ENCODE measurements at places on chromosomes 6 and 20.

- DNase-seq, result no peak
Observed at GRCh38 chr6:97176468-97176867, 106.5 kb downstream of the MMS22L start.

DNA sequence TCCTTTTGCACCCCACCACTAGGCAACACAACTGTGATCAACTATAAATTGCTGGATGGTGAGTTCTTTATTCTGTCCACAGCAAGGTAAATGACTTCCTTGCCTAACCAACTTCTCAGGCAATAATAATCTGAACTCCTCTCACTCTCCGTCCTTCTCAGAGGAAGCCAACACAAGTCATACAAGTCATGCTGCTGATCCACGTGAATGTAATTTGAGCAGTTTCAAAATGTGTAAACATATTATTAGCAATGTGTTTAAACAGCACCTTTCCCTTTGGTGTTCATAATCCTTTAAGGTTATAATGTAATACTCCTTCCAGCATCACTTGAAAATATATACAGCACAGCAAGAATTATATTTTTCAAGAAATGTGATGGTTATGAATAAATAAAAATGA is 127.9 kb downstream of the QRSL1 start:
- no peak for DNase-seq

- DNase-seq, result no peak
Observed at GRCh38 chr6:113971741-113972140, 793 bp upstream of the HDAC2 start.

DNA sequence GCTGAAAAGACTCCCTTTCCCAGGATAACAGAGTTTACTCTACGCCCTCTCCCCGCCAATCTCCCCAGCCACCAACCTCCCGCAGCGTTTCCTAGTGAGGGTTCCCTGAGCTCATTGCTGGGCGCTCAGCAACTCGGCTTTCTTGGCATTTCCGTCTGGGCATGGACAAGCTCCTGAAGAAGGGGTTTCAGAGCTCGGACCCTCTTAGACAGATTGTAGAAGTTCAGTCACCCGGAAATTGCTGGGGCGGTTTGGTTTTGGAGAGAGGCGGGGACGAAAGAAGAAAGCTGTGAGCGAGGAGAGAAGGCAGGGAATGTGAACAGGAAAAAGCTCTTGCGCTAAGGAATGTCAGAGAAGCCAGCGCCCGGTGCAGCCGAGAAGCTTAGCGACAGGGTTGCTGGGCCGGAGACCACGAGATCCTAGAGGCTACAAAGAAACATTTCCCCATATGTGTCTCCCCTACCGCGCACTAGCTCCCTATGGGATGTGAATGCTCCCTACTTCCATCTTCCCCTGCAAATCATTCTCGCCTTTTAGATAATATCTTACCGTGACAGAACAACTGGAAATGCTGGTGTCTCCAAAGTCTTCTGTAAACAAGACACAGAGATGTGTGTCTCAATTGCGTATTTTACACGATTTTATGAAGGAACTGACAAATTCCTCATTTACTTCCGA is 15.8 kb downstream of the POM121L2 start:
- DNase-seq, result no peak

GRCh38 chr20:14569641-14570040 is 232.2 kb upstream of the FLRT3 start:
- no peak for DNase-seq

- DNase-seq, result no peak
Observed at GRCh38 chr6:132270726-132271402, 130.4 kb downstream of the MOXD1 start.

GRCh38 chr20:39112178-39112743 is 150.1 kb downstream of the DHX35 start:
- DNase-seq, result peak; percentile 5

Measured in GDM1 (cell line).